ENCODE measurements at places on chromosomes 7 and 10.

- no peak for DNase-seq
These were observed 207.2 kb downstream of the SKAP2 start for GRCh38 chr7:26657206-26657641.

DNA sequence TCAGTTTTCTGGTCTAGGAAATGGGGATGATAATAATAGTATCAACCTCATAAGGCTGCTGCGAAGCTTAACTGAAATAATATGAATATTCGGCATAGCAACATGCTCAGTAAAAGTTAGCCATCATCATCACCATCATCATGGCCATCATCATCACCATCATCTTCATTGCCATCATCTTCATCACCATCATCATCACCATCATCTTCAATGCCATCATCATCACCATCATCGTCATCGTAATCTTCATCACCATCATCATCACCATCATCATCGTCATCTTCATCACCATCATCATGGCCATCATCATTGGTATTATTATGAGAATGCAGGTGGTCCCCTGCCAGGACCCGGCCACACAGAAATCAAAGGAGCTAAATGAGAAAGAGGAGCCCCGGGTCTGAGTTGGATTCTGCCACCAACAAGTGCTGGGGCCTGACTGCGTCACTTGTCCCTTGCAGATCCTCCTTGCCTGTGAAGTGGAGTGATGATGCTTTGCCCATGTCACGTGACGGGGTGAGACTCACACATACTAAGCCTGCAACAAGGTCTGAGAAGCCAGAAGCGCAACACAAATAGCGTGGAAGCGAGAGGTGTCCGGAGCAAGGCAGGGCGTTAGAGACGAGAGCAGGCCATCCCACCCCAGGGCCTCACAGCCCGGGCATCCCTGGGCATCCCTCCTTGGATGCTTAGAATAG, 46.1 kb upstream of the EN2 start:
- no peak for DNase-seq

DNA sequence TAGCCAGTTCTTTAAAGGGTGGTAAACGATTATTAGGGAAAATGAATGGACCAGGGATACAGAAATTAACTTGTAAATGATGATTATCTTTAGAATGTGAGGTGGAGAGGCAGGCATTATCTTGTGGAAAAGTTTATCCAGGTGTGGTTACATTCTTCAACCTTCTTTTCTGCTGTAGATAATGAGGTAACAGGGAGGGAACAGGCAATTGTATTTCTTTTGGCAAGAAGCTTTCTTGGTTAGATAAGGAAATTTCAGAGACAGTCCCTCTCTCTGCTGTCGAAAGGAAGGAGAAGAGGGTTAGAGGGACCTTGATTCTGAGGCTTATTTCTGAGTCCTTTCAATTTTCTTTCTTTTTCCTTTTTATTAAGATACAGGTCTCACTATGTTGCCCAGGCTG, 32.1 kb downstream of the MRPL32 start:
- DNase-seq: no peak

DNA sequence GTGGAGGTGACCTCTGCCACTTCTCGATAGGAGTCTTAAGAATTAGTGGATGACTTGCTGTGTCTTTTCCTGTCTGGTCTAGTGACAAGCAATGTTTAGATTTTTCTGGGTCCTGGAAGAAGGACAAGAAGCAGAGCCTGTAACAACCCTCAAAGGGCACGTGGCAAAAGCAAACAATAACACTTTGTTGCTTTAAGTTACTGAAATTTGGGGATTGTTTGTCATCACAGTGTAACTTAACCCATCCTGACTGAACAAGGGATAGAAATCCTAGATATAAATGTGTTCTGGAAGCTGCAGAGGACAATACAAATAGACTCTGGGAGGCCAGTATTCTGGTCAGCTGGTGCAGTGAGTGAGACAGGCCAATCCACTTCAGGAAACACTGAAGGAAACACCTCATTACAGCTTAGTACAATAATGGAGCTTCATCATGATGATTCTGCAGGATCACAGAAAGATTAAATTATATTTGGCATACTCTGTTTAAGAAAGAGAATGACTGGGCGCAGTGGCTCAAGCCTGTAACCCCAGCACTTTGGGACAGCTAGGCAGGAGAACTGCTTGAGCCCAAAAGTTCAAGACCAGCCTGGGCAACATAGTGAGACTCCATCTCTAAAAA, 23.3 kb downstream of the ENKUR start:
- DNase-seq: no peak

GRCh38 chr10:103787331-103787730, 68.0 kb downstream of the SH3PXD2A start:
- DNase-seq: no peak

GRCh38 chr7:110774071-110774470, 316.9 kb upstream of the LRRN3 start:
- no peak for DNase-seq

- peak; percentile 80 for DNase-seq
These were observed 3.4 kb downstream of the KCNH2 start for GRCh38 chr7:150974468-150975391.

- DNase-seq: no peak
These were observed 371.9 kb downstream of the BMPER start for GRCh38 chr7:34277016-34277802.

DNA sequence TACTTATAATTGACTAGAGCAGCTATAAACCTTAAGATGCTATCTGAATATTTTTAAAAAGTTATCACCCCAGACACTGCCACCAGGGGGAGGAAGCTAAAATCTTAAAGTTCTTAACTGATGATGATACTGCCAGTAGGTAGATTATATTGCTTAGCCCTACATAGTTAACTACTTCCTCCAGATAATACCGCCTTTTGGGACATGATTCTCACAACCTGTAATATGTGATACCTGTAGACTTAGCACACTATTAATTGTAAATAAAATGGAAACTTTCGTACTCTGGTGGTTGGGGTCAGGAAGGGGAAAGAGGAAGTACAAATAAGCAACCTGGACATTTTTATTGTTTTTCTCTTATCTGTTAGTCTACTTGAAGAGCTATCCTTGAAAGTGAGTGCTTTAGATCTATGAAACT, 268.9 kb downstream of the ADK start:
- DNase-seq: peak; percentile 24

DNA sequence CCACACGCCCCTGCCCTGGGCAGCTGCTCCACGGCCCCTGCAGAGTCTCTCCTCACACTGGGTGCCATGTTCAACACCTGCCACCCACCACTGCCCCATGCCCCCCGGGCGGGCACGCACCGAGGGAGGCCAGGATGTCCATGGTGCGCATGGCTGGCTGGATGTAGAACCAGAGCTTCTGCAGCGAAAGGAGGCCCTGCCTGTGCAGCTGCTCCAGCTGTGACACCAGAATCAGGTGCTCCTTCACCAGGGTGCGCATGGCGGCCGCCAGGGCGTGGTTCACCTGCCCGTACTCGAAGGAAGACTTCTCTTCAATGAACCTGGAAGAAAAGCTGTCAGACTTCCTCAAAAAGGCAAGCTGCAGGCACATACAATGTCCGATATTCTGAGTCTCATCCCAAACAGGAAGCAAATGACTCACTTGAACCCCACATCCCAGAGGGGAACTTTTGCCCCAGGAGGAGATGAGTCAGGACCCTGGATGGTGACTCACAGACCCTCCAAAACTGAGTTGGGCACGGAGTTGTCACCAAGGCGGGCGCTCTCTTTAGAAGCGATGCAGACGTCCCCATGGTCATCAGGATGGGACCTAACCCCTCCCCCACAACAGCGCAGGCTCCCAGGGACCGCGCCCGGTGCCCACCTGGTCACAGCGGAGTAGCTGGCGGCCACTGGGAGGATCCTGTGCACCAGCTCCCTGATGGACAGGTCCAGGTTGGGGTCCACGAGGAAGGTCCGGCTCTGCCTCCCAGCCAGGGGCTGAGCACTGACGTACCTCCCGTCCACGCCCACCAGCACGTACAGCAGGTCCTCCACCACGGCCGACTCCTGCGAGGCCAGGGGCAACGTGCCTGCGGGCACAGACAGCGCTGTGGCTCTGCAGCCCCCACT, 15.5 kb downstream of the TUBGCP2 start:
- no peak for DNase-seq

- DNase-seq: peak; percentile 62
These were observed 6.0 kb upstream of the PURB start for GRCh38 chr7:44891372-44891771.
